Articular chondrocyte of knee joint (primary cell): ENCODE measurements at places on chromosomes 12 and 14. TPM values are rescaled to one million over a fixed set of nuclear protein-coding genes. Genes with fewer than 3 reads are reported as not detected.

The PGAM5 gene
- 18.6 and 20.1 TPM in 2 replicates for total RNA-seq

The TRMT61A gene
- total RNA-seq: 6.5 and 8.6 TPM in 2 replicates

The DACT1 gene
- 4.1 and 6.7 TPM in 2 replicates for total RNA-seq

The SLC5A8 gene
- not detected in 2 replicates for total RNA-seq

The GUCY2C gene
- 0.11 TPM in 1 of 2 replicates, not detected in the other for total RNA-seq

The STAB2 gene
- total RNA-seq: not detected in 2 replicates

The MANSC1 gene
- total RNA-seq: 14.5 and 16.2 TPM in 2 replicates

The TMEM63C gene
- total RNA-seq: not detected in 2 replicates

The LALBA gene
- not detected in 2 replicates for total RNA-seq

The LBHD2 gene
- total RNA-seq: not detected in 2 replicates

The MYH7 gene
- total RNA-seq: not detected in 2 replicates

The TSPAN11 gene
- 6.7 and 11.1 TPM in 2 replicates for total RNA-seq

The RHEBL1 gene
- total RNA-seq: 0.52 and 0.54 TPM in 2 replicates

The RNASE7 gene
- not detected in 2 replicates for total RNA-seq

The IL22 gene
- total RNA-seq: not detected in 2 replicates

The AACS gene
- 17.4 and 21.3 TPM in 2 replicates for total RNA-seq

The TMEM253 gene
- 0.32 TPM in 1 of 2 replicates, not detected in the other for total RNA-seq

The TNFAIP2 gene
- total RNA-seq: 57.4 and 60.6 TPM in 2 replicates

The PRICKLE1 gene
- 0.91 and 1.5 TPM in 2 replicates for total RNA-seq

The ALKBH2 gene
- 13.1 and 15.0 TPM in 2 replicates for total RNA-seq

The ASB2 gene
- total RNA-seq: not detected in 2 replicates

The PLXNC1 gene
- 6.8 and 9.4 TPM in 2 replicates for total RNA-seq

The MORN3 gene
- total RNA-seq: 1.0 and 1.3 TPM in 2 replicates

The TBC1D30 gene
- total RNA-seq: 0.13 and 0.43 TPM in 2 replicates

The DBX2 gene
- not detected in 2 replicates for total RNA-seq

The TEP1 gene
- 25.0 and 27.2 TPM in 2 replicates for total RNA-seq

The AMIGO2 gene
- 1.2 and 1.7 TPM in 2 replicates for total RNA-seq

The CLEC6A gene
- total RNA-seq: not detected in 2 replicates

The TRIM9 gene
- 2.7 and 3.7 TPM in 2 replicates for total RNA-seq

The IRAK3 gene
- total RNA-seq: 22.3 and 28.3 TPM in 2 replicates

The OR6C2 gene
- total RNA-seq: not detected in 2 replicates

The LRIG3 gene
- 190 and 197 TPM in 2 replicates for total RNA-seq

The KITLG gene
- 14.9 and 26.3 TPM in 2 replicates for total RNA-seq

The HOXC5 gene
- total RNA-seq: 1.7 and 3.3 TPM in 2 replicates

The MYO1H gene
- total RNA-seq: not detected in 2 replicates

The TAPBPL gene
- 9.9 and 13.9 TPM in 2 replicates for total RNA-seq

The NPFF gene
- total RNA-seq: not detected in 2 replicates

The OR9K2 gene
- not detected in 2 replicates for total RNA-seq
